NCI-H187 (cell line): ENCODE measurements at places on chromosomes 5 and 9.

DNA sequence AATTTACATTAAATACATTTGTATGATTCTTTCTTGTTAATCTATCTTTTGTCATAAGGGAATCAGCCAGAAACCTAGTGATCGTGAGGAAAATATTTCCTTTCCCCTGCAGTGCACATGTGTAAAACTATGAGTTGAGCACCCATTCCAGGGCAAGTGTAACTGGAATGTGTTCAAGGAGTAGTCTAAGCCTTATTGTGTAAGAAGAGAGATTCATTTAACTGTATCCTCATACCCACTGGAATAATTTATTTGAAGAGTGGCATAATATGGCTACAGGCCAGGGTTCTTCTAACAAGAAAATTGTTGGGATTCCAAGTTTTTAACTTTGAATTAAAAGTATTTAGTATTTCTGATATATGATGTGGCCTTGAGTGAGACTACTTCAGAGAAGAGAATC, 1692.7 kb downstream of the EFNA5 start:
- DNase-seq = no peak

DNA sequence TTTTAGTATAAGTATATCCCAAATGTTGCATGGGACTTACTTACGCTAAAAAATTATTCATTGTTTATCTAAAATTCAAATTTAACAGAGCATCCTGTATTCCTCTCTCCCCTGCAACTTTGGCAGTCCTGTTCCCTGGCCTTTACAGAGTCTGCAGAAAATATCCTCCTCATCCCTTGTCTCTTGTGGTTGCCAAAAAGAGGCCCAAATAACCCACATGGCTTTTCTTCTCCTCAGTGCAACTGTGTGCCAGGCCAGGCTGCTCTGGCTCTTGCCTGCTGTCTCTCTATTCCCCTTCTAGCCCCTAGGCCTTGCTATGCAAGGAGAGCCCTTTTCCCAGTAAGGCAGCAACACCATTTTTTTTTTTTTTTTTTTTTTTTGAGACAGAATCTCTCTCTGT, 23.0 kb downstream of the ARHGEF37 start:
- DNase-seq = no peak

- no peak for DNase-seq
These were observed 31.6 kb downstream of the ELOVL7 start for GRCh38 chr5:60812426-60812825.

- DNase-seq = no peak
These were observed 598.2 kb upstream of the KLF4 start for GRCh38 chr9:108087781-108088180.

DNA sequence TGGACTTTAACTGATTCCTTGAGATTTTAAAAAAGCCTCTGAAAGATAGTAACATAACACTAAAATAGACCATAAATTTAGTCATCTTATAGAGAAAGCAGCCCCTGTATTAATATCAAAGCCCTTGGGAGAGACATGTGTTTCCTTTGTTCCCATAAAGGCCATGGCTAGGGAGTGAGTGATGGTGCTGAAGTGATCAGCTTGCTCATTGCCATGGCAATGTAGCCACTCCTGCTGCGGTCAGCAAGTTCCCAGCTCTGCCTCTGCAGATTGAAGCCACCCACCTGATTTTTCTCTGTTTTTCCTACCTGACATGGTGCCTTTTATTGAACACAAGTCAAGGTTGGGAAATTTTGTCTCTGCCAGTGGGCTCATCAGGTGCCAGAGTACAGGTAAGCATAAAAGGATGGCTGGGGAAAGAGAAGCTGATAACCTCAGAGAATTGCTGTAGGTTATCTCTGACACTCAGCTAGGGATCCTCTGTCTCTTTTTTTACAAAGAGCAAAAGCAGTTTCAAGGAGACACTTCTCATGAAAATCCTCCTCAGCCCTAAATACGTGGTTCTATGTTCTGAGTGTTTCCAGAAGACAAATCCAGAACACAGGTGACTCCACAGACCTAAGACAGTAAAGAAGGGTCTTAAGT, 296.3 kb upstream of the NMUR2 start:
- DNase-seq = no peak
